ENCODE measurements at places on chromosomes 11 and 22.

- no peak for DNase-seq
These were observed 16.7 kb upstream of the CD44 start for GRCh38 chr11:35122308-35122707.

DNA sequence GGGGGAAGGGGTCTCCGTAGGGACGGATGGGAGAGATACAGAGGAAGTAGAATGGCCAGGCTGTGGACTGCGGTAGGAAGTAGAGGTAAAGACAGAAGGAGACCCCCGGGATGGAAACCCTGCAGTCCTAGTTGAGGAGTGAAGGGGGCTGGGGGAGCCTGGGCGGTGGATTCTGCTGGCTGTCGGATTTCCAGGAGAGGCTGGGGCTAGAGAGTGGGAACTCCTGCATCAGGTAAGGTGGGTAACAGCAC lies 727 bp upstream of the SCARF2 start:
- no peak for DNase-seq

GRCh38 chr11:92511522-92512203 lies 287.0 kb downstream of the FAT3 start:
- DNase-seq: no peak

DNA sequence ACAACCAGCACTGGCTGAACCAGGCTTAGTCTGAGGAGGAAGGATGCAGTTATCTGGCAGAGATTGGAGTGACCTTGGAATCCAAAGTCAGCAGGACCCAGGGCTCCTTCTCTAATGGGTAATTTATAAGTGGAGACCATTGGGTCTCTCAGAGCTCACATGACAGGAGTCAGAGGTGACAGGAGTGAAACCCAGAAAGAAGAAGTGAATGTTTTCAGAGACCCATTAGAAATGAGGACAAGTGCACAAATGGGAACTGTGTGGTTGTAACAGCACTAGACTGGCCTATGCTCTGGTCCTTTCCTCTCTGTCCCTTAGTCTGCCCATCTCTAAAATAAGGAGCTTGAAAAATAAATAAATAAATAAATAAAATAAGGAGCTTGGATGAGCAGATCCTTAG lies 107.4 kb downstream of the SERGEF start:
- no peak for DNase-seq

DNA sequence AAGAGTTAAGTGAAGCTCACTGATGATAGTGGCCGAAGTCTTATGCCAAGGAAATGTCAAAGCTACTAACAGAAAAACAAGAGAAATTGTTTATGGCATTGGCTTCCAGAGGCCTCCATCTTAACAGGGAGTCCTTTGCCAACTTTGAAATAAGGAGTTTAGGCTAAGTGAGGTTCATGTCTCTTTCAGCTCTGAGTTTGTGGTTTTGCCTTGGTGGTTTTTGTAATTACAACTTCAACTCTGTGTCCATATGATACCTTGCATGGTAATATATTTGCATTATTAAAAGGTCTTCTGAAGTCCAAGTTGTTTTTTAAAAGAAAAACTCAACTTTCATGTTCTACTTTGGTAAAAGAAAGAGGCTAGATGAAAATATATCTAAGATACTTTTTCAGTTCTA lies 31.4 kb upstream of the ANO5 start:
- no peak for DNase-seq

GRCh38 chr22:22111267-22111751 lies 128.7 kb upstream of the TOP3B start:
- DNase-seq: no peak

GRCh38 chr22:50206599-50206998 lies 5.8 kb downstream of the SELENOO start:
- DNase-seq: no peak

- no peak for DNase-seq
These were observed 41.5 kb downstream of the RNF141 start for GRCh38 chr11:10499452-10499851.

Data from NCI-H774 (cell line).